Naive thymus-derived CD4-positive, alpha-beta T cell (primary cell): ENCODE measurements at places on chromosomes 4 and X. TPM values are rescaled to one million over a fixed set of nuclear protein-coding genes. Genes with fewer than 3 reads are reported as not detected.

The FRAS1 gene
- total RNA-seq = 0.02 TPM

The FUNDC2 gene
- total RNA-seq = 50.1 and 51.0 TPM in 2 replicates

The PASD1 gene
- total RNA-seq = not detected

The GCNA gene
- 2.8 TPM for total RNA-seq
